ENCODE measurements at places on chromosomes 13 and 19.

GRCh38 chr13:101712026-101712348, 259.5 kb downstream of the ITGBL1 start:
- no peak for DNase-seq

- DNase-seq: no peak
Measured at GRCh38 chr13:97855570-97856303, 97.7 kb upstream of the IPO5 start.

- DNase-seq: no peak
Measured at GRCh38 chr19:41769608-41770007, 14.3 kb downstream of the CEACAM6 start.

DNA sequence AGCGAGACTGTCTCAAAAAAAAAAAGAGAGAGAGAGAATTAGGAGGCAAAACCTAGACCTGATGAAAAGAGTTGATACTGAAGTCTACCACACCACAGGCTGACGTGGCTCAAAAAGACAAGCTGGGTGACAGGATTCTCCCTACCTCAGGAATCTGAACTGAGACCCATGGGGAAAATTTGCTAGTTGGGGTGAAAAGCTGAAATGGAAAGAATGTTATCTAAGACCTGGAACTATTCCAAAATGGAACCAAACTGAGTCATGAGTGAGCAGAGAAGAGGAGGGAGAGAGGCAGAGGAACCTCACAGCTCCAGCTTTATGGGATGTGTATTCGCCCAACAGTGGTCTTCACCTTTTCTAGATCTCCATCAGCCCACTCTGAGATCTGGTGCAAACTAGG, 11.7 kb downstream of the SMG9 start:
- DNase-seq: no peak

- DNase-seq: no peak
Measured at GRCh38 chr19:10669246-10669645, 15.1 kb downstream of the ILF3 start.

- DNase-seq: no peak
Measured at GRCh38 chr19:58054901-58055874, 3.9 kb upstream of the ZNF135 start.

DNA sequence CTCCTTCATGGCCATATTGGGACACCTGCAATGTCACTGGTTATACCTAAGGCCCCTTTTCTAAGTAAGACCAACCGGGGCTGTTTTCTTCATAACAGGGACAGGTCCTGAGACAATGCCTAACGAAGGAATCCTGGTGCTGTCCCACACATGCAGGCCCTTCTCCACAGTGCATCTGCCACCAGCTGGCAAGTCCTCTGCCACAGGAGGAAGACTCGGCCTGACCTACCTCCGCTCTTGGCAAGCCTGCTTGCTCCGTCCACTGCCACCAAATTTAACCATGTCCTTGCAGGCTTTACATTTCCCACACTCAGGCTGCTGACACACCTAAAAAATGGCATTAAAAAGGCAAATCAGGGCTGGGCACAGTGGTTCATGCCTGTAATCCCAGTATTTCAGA, 31.8 kb upstream of the EIF3G start:
- DNase-seq: no peak

GRCh38 chr19:33687481-33688170, 65.9 kb downstream of the CHST8 start:
- no peak for DNase-seq

- DNase-seq: no peak
Measured at GRCh38 chr19:51441410-51442390, 16.6 kb downstream of the SIGLEC8 start.

- DNase-seq: no peak
Measured at GRCh38 chr19:39828015-39828653, 5.8 kb downstream of the DYRK1B start.

GRCh38 chr13:93180356-93180969, 46.1 kb upstream of the GPC6 start:
- DNase-seq: no peak

Measured in mesothelial cell of epicardium (in vitro differentiated cells).